Stimulated activated CD8-positive, alpha-beta memory T cell treated with anti-CD3 and anti-CD28 coated beads, Interleukin-15, amount 100 ng/mL, for 4 hours (primary cell): ENCODE measurements at places on chromosomes 16 and 17.

GRCh38 chr16:26134588-26134987, 442.8 kb downstream of the HS3ST4 start:
- DNase-seq = no peak

- no peak for DNase-seq
These were observed 27.5 kb downstream of the MPP2 start for GRCh38 chr17:43879723-43880419.

DNA sequence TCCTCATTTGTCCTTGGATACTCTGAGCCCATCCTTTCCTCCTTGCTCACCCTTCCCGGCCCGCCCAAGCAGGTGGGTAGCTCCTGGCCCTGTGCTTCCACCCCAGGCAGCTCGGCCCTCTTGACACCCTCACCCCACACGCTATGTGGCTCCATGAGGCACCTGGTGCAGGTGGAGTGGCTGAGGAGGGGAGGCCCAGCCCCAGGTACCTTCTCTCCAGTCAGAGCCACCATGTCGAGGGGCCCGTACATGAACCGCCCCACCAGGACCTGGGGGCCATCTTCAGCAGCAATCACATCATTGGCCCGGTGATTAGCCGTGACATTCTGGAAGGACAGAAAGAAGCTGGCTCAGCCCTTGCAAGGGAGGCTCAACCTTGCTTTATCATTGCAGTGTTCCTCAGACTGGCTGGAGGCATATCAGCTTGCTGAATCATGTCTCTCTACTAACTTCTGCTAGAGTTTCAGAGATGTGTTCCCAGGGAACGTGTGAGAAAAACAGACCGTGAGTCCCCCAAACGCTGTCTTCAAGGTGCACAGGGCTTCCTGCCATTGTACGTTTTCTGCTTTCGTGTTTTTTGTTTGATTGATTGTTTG, 20.3 kb downstream of the PIMREG start:
- no peak for DNase-seq

GRCh38 chr17:42112552-42113176, at the start of gene DHX58:
TSS of gene DHX58 (minus strand) at chr17:42112714. CDS start at chr17:42111892, 822 bp downstream.
- peak; percentile 73 for DNase-seq

DNA sequence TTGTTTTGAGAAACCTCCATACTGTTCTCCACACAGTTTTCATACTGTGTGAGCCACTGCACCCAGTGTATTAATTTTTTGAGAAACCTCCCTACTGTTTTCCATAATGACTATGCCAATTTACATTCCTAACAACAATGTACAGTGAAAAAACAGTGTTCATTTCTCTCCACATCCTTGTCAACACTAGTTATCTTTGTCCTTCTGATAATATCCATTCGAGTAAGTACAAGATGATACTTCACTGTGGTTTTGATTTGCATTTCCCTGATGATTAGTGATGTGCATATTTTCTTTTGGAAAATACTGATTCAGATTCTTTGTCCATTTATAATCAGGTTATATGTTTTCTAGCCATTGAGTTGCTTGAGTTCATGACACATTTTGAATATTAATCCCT, 462.0 kb downstream of the CDH11 start:
- DNase-seq = no peak

DNA sequence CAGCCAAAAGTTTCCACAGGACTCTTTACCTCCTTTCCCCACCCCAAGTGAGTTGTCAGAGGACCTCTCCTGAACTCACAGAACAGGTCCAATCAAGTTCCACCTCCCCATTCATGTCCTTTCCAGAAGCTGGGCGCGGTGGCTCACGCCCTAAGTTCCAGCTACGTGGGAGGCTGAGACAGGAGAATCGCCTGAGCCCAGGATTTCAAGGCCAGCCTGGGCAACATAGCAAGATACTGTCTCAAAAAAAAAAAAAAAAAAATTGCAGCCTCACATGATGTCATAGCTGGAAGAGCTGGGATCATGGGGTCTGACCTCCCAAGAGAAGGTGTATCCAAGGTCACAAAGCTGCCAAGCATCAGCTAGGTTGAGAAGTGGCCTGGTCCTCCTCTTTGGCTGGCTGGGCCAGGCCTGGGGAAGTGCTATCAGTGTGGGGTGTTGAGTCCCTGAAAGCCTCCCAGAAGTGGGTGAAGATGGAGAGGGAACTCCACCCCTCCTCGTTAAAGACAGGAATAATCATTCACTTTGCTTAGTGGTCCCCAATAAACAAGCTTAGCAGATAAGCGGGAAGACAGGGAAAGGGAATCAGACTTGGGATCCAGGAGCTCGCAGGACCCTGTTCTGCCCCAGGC, 5.5 kb upstream of the MNT start:
- no peak for DNase-seq
